ENCODE measurements at places on chromosomes 13 and 19.

- DNase-seq, result no peak
These were observed 7.2 kb upstream of the RHPN2 start for GRCh38 chr19:33071887-33072286.

- no peak for DNase-seq
These were observed 215.5 kb downstream of the KLF12 start for GRCh38 chr13:73918691-73919090.

GRCh38 chr13:78657699-78658629, 991 bp downstream of the OBI1 start:
- DNase-seq, result no peak

DNA sequence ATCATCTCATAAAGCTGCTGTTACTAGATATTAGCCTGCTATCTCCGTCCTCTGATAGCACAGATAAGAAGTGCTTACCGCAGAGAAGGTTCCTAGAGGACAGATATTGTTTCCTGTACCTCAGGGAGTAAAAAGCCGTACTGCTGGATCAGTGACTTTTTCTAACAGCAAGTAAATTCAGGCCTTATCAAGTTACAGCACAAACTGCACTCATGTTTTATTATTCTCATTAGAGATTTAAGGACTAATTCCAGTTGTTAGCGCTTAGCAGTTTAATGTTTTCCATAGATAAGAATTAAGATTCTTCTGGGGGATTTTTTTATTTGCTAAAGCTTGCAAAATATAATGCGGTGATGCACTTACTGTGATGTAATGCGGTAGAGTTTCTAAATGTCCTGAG, 119.0 kb upstream of the OBI1 start:
- DNase-seq, result no peak

DNA sequence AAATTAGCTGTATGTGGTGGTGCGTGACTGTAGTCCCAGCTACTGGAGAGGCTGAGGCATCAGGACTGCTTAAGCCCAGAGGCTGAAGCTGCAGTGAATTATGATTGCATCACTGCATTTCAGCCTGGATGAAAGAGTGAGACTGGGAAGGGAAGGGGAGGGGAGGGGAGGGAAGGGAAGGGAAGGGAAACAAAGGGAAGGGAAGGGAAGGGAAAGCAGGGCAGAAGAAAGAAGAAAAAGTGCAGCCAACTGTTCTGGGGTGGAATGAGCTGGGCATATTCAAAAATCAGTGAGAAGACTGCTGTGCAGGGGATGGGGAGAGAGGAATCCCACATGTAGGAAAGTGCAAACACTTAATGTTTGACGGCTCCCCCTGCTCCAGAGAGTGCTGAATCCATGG, 905.5 kb downstream of the UQCRFS1 start:
- DNase-seq, result no peak

DNA sequence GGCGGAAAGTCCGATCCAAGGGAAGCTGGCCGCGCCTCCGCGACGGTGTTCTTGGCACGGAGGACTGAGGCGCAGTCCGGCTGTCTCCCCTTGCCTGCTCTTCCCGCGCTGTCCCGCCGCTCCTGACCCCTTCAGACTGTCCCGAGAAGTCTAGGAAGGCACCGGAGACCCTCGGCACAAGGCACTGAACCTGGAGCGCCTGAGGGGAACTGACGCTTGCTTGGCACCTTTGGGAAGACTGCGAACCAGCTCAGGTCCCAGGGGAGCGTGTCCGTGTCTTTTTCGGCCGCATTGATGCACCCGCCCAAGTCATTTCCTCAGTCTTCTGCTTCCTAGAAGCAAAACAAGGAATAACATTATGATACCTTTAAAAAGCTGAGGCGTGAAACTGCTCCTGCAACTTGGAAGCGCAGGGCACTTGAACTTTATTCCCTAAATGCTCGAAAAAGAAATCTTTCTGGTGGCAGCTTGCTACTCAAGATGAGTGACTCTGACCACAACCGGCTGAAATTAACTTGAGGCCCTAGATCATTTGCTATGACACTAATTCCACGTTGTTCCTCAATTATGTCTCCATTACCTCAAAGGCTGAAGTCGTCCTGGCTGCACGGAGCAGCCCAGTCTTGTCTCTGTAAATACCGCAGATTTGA, 735 bp upstream of the FLT1 start:
- DNase-seq, result no peak

- DNase-seq, result no peak
These were observed 101.4 kb downstream of the STK24 start for GRCh38 chr13:98475522-98475921.

DNA sequence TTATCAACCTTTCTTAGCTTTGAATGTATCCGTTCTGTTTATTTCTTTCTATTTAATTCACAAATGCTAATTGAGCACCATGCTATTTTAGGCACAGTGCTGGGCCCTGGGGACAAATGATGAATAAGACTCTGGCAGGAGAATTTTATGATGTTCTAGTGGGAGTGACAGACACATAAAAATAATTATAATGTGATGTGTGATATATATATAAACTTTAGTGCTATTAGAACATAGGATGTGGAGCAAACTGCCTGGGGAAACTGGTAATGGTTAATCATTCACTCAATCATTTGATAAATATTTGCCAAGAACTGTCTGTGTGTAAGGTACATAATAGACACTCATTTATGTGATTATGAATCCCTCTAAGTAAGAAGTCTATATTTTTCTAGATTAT, 50.7 kb upstream of the FRY start:
- DNase-seq, result no peak

DNA sequence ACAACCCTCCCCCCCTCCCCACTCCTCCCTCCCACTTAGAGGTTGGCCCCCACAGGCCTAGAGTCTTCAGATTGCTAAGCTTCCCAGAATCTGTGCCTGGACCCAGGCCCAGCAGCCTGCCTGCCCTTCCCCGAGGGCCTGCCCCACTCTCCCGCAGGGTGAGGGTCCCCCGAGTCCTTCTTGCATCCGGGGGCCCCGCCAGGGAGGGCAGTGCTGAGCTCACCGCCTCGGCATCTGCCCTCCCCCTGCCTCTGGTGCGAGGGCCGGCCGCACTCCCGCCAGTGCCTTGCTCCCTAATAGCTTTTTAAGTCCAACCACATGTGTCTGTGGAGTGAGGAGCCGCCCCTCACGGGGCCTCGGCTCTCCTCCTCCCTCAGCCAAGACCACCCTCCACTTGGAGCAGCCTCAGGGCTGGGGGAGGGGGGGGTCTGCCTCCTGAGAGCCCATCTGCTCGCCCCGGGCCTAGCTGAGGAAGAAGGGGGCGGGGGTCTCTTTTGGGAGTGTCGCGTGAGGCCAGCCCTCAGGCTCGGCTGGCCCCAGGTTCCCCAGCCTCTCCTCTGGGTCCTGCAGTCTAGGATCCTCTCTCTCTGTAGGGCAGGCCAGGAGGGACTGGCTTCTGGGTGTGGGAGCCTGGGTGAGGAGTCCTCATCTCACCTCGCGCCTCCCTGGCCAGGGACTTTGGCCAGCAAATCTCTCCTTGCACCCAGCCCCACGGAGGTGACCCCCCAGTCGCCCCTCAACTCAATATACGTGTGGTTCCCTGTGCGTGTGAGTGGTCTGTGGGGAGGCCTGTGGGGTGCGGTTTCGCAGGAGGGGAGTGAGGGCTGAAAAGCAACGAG, 47.2 kb downstream of the LYL1 start:
- no peak for DNase-seq

DNA sequence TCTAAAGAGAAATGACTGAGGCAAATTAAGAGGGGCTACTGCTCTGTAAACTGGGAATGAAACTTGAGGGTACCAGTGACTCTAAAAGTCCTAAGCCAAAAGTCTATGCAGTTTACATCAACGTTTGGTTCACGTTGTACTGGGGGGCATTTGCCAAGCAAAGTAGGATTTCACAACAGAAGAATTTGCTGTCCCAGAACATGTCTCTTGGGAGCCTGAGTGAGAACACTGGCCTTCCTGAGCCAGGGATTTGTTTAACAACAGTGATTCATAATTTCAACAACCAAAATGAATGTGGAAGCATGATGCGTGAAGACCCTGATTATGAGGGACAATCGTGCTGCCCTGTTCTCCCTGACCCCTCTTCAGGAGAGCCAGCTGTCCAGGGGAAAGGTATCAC, 178.0 kb downstream of the OXGR1 start:
- no peak for DNase-seq
